Nephron progenitor cell (in vitro differentiated cells): ENCODE measurements at places on chromosomes 4 and X.

DNA sequence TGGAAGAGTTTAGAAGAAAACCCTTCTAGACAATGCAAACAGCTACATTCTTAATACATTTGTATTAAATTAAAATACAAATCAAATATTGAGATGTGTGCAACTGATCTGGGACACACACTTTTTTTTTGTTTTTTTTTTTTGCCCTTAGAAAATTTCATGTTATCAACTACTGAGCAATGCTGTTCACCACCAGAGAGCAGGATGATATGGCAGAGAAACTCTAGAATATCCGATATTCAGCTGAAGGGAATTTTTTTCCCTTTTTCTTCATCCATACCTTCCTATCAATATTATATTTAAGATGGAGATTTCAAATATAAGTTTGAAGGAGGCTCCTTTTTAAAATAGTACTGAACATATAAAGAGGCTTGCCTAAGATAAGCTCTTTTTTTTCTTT, 1.0 kb downstream of the NDST3 start:
- DNase-seq: no peak

- no peak for DNase-seq
Measured at GRCh38 chrX:16664074-16664473, 14.1 kb downstream of the S100G start.

- DNase-seq: no peak
Measured at GRCh38 chr4:138916763-138917162, 98.8 kb upstream of the NOCT start.

DNA sequence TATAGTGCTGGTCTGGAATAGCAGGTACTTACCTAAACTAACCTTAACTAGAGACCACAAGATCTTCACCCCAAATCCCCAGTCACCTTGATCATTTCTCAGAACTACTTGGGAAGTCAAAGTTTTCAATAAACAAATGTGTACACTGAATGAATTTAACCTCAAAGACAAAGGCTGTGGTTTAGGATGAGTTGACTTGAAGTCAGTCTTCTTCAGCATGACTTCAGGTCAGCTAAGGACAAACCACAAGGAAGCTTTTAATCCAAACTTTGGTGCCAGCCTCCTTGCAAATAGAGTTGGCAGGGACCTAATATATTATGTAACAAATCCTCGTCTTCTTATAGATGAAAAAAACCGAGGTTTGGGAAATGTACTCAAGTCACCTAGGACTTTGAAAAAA, 21.2 kb upstream of the VCX2 start:
- DNase-seq: no peak

DNA sequence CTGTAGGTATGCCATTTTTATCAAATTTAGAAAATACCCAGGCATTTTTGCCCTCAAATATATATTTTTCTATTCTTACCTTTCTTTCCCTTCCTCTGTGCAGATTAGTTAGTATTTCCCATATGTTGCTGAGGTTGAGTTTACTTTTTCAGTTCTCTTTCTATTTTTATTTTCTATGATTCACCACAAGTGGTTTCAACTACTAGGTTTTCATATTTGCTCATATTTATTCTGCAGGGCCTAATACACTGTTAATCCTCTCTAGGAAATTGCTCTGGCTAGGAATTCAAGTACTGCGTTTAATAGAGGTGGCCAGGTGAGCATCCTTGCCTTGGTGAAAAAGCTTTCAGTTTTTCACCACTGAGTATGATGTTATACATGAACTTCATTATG, 1535.3 kb upstream of the PCDH10 start:
- no peak for DNase-seq

- no peak for DNase-seq
Measured at GRCh38 chrX:49748211-49748956, 52.6 kb upstream of the PAGE1 start.

DNA sequence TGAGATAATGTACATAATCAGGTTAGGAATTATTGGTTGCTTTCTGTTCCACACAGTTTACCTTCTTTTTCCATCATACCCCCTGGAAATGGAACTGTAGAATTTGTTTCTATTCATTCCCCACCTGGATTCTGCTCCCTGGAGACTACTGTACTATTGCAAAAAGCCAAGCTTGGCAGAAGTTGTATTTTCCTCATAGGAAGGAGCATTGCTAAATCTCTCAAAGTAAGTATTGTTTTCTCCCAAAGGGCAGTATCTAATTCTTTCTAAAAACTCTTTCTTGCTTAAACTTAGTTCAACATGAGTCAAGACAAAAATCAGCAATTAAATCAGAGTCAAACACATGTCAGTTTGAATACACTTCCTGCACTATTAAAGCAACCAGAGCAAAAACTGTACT, 136.2 kb downstream of the CDS1 start:
- no peak for DNase-seq

DNA sequence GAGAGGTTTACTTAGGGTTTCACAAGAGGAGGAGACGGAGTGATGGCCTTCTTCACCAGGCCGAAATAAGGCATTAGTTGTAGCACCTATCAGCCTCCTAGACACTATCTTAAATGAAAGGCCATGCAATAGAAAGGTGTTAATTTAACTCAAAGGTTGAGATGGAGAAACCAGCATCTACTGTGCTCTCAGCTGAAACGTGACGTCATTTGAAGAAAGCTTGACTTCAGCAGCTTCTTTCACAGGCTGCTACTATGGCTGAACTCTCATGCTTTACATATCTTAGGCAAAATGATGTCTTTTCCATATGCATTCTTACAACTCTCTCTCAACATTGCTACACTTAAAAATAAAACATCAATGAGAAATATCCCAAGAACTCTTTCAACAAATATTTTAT, 99.6 kb downstream of the GUCY2F start:
- no peak for DNase-seq

- DNase-seq: no peak
Measured at GRCh38 chr4:121073004-121073435, 685 bp upstream of the NDNF start.

DNA sequence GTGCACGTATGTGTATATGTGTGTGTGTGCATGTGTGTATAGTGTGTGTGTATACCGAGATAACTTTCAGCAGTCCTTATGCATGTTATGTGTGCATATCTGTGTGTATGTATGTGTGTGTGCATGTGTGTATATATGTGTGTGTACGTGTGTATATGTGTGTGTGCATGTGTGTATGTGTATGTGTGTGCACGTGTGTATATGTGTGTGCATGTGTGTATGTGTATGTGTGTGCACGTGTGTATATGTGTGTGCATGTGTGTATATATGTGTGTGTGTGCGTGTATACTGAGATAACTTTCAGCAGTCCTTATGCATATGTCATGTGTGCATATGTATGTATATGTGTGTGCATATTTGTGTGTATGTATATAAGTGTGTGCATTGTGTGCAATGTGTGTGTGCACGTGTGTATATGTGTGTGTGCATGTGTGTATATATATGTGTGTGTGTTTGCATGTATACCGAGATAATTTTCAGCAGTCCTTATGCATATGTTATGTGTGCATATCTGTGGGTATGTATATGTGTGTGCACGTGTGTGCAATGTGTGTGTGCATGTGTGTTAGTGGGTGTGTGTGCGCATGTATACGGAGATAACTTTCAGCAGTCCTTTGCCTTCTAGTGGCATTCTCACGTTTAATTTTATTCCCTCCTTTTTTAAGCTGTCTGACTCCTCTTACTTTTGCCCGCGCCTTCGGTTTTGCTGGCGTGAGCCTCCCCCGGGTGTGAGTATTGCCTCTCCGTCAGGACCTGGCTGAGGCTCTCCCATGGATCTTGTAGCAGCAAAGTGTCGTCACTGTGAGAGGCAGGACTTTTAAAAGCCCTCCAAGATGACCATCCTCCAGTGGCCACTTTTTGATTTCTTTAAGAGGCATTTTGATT, 99.6 kb upstream of the SHOX start:
- no peak for DNase-seq

DNA sequence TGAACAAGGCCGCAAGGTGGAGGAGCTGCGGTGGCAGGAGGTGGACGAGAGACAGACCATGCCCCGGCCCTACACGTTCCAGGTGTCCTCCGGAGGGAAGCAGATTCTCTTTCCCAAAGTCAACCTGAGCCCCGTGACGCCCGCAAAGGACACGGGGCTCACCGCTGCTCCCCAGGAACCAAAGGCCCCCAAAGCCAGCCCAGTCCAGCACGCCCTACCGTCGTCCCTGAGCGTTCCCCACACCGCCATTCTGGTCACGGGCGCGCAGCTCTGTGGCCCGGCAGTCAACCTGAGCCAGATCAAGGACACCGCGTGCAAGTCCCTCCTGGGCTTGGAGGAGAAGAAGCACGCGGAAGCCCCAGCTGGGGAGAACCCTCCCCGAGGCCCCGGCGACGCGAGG, 72.2 kb downstream of the AASDH start:
- DNase-seq: no peak

- DNase-seq: no peak
Measured at GRCh38 chrX:153974003-153974725, 1.6 kb downstream of the TMEM187 start.

- no peak for DNase-seq
Measured at GRCh38 chrX:150257353-150258175, 105.6 kb upstream of the MAMLD1 start.

GRCh38 chr4:176675810-176676209, 116.9 kb downstream of the VEGFC start:
- DNase-seq: no peak

DNA sequence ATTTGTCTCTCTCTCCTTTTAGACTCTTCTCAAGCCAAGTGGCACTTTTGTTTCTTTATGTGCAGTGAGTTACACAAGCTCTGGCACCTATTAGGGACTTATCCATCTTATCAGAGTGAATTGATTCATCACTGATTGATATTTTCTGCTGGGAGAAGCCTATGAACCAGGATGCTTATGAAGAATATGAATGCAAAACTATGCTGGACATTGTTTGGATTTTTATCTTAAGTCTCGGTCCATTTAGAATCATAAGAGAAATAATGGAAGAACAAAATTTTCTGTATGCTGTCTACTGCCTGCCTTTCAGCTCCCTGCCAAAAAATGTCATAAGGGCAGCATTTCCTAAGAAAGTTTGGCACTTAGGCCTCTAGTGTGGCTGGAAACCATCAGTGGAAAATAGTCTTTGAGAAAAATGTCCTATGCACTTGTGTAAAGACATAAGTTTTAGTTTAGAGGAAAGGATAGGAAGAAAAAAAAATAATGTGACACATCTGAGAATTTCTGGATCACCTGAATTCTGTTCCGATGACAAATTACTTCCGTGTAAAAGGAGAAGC, 365.7 kb upstream of the MAD2L1 start:
- no peak for DNase-seq

- no peak for DNase-seq
Measured at GRCh38 chr4:29708473-29708872, 1011.7 kb upstream of the PCDH7 start.

DNA sequence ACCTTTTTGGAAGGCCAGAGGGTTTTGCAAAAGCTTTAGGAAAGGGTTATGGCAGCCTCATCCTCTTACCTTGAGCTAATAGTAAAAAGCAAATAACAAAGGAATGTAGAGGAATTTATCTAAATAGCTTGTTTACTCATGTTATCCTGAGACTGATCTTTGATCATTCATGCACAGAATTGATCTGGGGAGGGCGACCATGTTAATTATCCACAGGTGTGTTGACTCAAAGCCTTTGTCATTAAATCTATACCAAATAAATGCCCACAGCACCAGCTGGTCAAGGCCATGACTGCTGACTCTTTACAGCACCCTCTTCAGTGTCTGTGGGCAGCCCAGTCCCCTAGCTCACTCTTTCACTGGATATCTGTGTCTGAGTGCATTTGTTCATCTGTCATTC, 22.8 kb upstream of the DCLK2 start:
- DNase-seq: no peak

- DNase-seq: no peak
Measured at GRCh38 chr4:174672276-174672675, 150.0 kb upstream of the HPGD start.
